Putamen (tissue), 1 donor: ENCODE measurements at places on chromosomes 1 and 21.
A peak's percentile ranks its signal among the peaks of the same experiment; 100 is the strongest.

- DNase-seq: no peak
Observed at GRCh38 chr1:35598895-35599294, 25.8 kb downstream of the TFAP2E start.

DNA sequence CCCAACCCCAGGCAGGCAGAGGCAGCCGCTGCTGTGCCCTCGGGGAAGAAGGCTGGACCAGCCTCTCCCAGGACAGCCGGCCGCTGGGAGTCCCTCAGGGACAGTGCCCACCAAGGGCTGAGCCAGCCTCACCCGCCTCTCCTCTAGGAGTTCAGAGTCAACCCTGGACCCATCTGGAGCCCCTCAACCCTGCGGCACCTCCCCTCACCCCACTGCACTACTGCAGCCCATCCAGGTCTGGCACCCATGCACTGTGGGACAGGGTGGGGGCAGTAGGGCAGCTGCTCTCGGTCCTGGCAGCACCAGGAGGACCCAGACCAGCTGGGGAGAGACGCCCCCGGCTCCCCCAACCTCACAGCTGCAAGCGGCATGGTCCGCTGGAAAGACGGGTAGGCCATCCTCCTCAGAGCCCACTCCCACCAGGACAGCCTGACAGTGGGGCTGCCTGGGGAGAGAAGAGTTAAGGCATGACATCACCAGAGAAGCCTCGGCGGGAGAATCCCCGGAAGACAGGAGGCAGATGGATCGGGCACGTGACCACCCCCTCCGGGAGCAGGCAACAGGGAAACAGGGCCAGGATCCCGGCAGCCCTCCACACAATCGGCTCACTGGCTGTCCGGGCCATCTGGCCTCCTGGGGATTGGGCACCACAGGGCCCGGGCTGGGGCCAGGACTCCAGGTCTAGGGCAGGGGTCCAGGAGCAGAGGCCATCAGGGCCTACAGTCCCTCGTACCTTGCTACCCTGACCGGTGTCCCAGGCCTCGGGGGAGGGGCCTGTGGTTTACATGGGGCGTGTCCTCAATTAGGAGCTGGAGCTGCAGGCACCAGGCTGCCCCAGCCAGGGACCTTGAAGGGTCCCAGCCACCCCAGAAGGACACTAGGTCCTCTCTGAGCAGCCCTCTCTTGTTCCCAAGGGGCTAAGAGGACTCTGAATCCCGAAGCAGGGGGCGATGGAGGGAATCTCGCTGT lies 3.1 kb downstream of the ACAP3 start:
- peak; percentile 94 for DNase-seq

- no peak for DNase-seq
Observed at GRCh38 chr1:96222701-96223100, 498.9 kb upstream of the PTBP2 start.

DNA sequence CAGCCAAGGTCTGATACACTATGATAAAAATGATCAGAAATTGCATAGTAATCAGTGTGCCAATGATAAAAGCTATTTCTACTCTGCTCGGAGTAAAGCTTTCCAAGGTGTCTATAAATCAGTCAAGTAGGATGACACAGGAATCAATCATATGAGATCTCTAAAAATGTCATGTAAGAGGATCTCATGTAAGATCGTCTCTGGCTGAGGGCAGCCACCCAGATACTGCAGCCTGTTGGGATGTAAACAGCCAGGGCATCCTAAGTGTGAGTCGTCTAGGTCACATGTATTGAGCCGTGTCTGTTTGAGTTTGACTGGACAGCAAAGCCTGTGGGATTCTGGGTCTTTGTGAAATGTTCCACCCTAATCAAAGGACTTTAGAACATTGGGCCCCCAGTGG lies 2.8 kb upstream of the TEX35 start:
- DNase-seq: no peak

- no peak for DNase-seq
Observed at GRCh38 chr1:38102636-38103035, 56.0 kb upstream of the POU3F1 start.

DNA sequence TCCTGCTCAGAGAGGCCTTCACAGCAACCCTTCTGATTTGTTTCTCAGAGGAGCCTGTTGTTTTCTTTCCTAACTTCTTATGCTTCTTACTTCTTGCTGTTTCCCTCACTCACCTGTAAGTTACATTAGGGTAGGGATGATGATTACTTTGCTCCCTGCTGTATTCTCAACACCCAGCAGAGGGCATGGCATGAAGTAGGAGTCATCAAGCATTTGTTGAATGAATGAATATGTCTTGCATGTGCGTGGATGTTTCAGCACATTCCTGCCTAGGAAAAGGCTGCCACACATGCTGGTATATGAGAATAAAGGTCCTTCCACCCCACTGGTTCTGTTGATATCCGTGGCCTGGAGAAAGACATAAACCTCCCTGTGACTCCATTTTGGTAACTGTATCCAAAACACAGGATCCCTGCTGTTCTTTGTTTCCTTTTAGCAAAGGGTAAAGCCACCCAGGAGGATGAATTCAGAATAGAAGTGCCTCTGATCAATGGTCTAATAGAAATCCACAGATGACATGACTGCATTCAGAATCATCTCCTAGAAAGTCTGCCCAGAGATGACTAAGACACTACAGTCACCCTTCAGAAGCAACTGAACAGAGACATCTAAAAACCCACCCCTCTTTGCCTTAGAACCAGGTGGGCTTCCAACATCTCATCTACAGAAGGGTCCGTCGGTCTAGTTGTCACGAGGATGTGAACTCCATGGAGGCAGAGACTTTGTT lies 168.8 kb downstream of the ZSCAN20 start:
- no peak for DNase-seq

- no peak for DNase-seq
Observed at GRCh38 chr1:205472737-205473441, 17.0 kb upstream of the BLACAT1 start.

- DNase-seq: no peak
Observed at GRCh38 chr1:17081439-17081838, 27.6 kb upstream of the SDHB start.

DNA sequence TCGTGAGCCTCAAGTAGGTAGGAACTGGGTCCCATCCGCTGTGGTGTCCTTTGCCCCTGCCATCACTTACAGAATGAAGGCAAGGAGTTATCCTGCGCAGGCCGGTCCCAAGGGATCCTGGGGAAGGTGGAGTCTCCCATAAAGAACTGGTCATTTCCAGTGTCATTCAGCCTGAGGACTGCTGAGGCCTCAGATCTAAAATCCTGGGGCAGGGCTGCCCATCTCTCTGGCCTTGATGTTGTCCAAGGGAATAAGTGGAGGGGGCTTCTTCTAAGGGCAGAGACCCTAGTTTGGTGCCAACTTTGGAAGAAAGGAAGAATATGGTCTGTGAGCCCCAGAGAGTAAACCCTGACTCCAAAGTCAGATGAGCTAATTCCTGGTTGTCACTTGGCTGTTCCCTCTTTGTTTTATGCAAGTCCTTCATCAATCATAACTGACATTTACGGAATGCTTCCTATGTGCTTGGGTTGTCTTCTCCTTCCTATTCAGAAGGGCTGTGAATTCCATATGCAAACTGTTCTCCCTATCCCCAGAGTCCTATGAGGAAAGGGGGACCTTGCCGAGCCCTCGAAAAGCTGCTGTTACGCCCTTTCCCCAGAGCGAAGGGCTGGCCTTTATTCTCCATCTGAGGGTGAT lies 6.9 kb downstream of the IFI6 start:
- DNase-seq: no peak

DNA sequence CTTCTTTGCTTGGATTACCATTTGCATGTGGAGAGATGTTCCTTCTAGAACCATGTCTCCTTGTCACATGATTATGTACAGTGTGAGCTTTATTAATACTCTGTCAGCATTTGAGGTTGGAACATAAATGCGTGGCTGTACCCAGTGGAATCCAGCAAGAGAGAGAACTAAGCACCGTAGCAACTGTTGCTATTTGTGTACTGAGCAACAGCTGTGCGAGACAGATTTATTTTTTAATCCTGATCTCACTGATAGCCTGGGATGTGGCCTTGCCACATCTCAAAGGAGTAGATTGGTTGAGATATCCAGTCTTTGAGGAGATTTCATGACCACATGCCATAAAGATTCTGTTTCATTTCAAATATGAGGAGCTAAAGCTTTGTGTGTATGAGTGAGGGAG lies 43.4 kb downstream of the KIF1B start:
- no peak for DNase-seq

DNA sequence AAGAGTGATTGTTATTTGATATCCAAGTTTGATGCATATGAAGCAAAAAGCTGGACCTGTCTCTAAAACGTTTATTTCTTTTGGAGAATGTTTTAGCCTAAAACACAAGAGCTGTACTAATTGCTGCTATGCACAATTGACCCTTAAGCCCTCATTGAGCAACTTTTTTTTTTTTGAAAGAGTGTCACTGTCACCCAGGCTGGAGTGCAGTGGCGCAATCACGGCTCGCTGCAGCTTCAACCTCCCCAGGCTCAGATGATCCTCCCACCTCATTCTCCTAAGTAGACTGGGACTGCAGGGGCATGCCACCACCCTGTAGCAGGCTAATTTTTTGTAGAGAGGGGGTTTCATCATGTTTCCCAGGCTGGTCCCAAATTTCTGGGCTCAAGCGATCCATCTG lies 129.1 kb downstream of the PIK3R3 start:
- no peak for DNase-seq

DNA sequence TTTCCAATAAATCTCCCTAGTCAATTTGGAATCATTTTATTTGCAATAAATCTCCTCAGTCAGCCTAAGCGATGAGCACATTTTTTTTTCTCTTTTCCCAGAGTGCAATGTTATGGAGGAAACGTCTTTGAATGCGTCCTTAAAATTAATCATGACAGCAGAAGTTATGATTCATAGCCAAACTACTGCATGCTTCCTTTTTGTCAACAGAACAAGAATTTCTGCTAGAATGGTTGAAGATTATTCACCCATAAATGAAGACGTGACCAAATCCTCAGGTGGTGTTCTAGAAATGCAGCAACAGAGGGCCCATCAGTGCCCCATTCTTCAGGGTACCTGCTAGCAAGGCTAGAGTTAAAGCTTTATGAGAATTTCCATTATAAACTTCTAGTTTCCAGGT lies 407.9 kb upstream of the PKN2 start:
- DNase-seq: no peak

GRCh38 chr1:111454859-111455641 lies 5.8 kb downstream of the ATP5PB start:
- DNase-seq: no peak

DNA sequence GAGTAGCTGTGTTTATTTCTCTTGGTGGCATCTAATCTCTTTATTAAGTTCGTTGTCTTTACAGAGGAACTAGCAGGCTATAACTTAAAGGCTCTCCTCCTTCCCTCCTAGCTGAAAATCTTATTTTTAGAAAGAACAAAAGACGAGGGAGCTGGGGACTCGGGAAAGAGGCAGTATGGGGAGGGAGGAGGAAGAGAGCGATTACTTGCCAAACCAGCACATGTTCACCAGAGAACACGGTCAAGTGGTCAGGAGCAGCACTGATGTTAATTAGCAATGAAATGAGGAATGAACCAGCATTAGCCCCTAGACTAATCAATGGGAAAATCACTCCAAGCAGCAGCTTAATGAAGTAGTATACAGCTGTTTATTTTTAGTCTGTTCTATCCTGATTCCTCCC lies 171.3 kb upstream of the ESRRG start:
- DNase-seq: no peak

GRCh38 chr1:24742090-24742938 lies 2.9 kb upstream of the CLIC4 start:
- DNase-seq: no peak

- no peak for DNase-seq
Observed at GRCh38 chr1:32014948-32015273, 1.2 kb downstream of the KHDRBS1 start.

- DNase-seq: no peak
Observed at GRCh38 chr1:29117381-29117780, 6.3 kb downstream of the TMEM200B start.

GRCh38 chr1:78619032-78619431 lies 1.2 kb upstream of the IFI44L start:
- no peak for DNase-seq

DNA sequence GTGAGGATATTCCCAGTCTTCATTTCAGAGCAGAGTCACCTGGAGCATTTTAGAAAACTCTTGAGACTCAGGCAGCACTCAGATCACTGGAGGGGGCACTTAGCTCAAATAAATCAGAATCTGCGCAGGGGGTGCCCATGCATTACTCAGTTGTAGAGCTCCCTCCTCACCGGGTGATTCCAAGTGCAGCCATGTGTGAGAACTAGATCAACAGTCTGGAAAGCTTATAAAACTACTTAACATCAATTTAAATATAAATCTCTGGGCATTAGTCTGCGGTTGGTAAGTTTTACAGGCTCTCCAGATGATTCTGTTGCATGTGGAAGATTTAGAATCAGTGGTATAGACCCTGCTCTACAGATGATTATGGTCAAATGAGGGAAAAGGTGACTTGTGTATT lies 128.6 kb downstream of the ST6GALNAC3 start:
- no peak for DNase-seq

DNA sequence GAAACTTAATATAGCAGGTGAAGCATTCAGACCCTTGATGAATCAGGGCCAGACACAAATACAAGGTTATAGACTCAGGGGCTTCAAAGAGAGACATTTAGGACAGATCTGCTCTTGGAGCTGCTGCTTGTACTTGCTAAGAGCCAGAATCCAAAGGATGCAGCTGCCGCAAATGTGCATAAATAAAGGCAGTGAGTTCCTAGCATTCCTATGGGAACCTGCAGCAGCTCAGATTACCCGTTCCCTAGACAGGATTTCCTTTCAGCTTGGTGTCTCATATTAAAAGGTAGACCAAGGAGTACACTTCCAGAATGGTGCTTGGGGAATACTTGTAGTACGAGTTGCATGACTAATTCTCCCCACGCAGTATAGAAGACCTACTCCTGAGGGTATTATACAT lies 9.7 kb upstream of the LRRC53 start:
- DNase-seq: no peak

GRCh38 chr1:156067262-156067661 lies 6.3 kb downstream of the RAB25 start:
- no peak for DNase-seq

- DNase-seq: no peak
Observed at GRCh38 chr1:240591564-240591963, 20.4 kb downstream of the GREM2 start.

GRCh38 chr1:8184301-8184700 lies 133.6 kb upstream of the SLC45A1 start:
- no peak for DNase-seq

DNA sequence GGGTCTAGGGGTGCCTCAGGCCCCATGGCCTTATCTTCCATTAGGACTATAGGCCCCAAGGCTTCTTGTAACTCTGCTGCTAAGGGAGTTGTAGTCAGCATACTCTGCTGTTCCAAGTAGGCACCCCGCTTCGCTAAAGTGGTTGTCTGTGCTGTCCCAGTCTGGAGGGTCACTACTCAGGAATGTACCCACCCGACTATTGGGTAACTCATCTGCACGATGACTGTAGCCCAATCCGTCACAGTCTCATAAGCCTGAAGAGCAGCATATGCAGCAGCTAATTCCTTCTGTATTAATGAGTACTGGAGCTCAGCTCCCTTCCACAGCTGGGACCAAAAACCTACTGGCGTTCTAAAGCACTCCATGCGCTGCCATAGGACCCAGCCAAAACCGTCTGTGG lies 111.0 kb downstream of the GDAP2 start:
- DNase-seq: no peak
